Renal cortical epithelial cell (primary cell): ENCODE measurements at places on chromosomes 7 and 10. TPM values are rescaled to one million over a fixed set of nuclear protein-coding genes. Genes with fewer than 3 reads are reported as not detected.

- DNase-seq: no peak
Measured at GRCh38 chr10:30134171-30134945, 75.0 kb upstream of the JCAD start.

DNA sequence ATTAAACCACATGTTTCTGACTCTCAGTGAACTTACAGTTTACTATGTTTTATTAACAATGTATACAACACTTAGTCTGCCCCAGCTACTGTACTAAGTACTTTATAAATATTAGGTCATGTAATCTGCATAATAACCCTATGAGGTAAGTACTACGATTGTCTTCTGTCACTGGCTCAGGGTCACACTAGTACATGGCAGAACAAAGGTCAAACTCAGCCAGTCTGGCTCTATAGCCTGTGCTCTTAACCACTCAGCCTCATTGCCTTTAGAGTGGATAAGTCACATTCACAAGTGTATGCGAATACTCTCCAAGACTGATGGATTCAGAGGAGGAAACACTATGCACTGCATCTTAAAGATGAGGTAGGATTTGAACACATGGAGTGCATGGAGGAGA is 252.3 kb downstream of the KCNMA1 start:
- DNase-seq: no peak

- DNase-seq: no peak
Measured at GRCh38 chr7:42790196-42790595, 121.7 kb downstream of the C7orf25 start.

DNA sequence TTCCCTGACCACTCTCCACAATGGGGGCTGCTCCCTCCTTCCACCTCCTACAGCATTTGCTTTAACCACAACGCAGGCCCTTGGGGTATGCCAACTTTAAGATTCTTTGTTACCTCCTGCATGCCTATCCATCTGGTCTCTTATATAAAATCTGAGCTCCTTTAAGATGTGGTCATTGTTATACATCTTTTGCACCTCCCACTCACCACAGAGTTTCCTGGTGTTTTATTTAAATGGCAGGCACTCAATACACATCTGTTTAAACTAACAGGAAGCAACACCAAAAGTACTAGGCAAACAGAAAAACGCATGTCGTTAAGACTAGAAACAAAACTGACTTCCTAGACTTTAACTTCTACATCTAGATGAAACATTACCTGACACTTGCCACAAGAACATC is 36.3 kb downstream of the SLC25A13 start:
- no peak for DNase-seq

- DNase-seq: no peak
Measured at GRCh38 chr7:28069807-28070206, 110.8 kb downstream of the JAZF1 start.

DNA sequence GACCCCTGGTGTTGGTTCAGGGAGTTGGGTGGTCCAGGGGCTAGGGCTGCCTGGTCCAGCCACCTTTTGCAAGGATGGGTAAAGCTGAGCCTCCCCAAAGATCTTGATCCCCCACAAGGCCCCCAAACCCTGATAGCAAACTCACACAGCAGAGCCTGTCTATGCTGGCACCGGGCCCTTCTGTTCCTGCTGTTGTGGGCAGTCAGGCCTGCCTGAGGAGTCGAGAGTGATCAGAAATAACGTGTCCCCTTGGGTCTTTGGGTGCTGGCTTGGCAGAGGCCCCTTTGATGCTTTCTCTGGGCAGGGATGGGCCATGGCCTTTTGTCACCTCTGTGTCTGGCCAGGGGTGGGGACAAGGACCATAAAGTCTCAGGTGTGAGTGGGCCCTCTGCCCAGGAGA is 715 bp upstream of the MUC12 start:
- DNase-seq: no peak

GRCh38 chr10:101575091-101575490 is 13.0 kb downstream of the POLL start:
- no peak for DNase-seq

Gene PVRIG
- total RNA-seq: not detected in 2 replicates

Gene RBM20
- 0.10 TPM in 1 of 2 replicates, not detected in the other for total RNA-seq

DNA sequence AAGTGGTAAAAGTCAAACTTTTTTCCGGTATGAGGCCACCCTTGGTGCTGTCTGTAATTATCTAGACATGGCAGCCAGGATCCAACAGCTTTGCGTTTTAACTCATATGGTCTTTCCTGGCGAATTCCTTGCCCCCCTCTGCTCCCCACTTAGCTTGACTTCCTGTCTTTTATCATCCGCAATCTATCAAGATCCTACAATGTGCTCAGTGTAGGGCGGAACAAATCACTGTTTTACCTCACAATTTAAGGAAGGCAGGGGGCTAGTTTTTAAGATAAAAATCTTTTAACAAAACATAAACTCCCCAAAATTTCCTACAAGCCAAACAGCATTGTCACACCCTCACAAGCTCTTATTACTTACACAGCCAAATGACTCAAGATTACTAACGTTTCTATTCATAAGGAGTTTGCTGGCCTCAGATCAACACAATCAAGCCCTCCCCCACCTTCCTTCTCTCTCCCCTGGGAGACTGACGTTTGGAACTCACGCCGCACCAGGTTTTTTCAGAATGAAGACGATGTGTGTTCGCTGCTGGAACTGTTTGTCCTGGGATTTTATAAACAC is 1.3 kb upstream of the CDK14 start:
- DNase-seq: peak; percentile 85

DNA sequence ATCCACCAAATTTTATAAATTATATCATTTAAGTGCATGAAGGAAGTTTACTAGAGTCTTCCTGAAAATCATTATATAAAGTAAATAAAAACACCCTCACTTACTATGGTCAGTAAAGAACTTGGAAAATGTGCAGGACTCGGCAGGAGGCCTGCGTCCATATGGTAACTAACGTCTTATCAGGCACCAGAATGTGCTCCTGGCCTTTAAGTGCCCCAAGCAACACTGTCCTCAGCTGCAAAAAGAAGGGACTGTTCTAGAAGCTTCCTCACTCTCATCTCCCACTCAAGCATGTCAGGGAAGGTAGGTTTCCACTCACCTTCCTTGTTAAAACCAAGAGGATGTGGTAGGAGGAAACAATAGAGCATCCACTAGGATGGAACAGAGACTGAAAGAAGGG is 11.3 kb downstream of the SFMBT2 start:
- no peak for DNase-seq

GRCh38 chr7:84462259-84462658 is 267.7 kb upstream of the SEMA3A start:
- no peak for DNase-seq

DNA sequence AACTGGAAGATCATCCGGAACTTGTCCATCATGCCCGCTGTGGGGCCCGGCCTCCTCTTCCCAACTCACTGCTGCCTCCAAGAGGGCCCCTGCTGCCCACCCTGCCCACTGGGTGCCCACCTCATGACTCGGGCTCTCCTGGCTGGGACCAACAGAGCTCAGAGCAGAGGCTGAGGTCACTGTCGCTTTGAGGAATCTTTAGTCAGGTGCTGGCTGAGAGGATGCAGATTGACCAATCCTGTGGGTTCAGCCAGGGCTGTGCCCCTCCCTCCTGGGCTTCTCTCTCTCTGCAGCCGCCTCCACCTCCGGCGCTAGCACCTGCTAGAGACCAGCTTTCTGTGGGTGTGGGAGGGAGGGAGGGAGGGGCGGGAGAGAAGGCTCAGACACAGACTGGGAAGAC is at the start of gene CALHM1:
TSS of gene CALHM1 (minus strand) at position 181 of the 400 bp plus-strand sequence. CDS start at position 32, 149 bp downstream.
- no peak for DNase-seq

Gene HABP2
- total RNA-seq: 0.17 and 28.8 TPM in 2 replicates

DNA sequence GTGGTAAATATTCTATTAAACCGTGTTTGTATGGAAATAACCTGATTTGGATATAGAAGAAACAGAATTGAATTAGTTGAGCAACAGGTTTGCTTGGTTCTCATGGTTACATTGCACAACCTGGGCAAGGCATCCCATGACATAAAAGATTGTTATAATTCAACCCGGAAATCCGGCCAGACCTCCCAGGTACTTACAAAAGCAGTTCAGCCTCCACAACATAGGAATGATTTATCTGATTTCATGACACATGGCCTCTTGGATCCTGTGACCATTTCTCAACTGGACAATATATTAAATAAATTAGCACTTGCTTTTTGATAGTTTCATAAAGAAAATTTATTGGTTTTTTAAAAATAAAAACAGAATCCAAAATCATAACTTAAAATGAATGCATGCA is 55.1 kb upstream of the PTPN12 start:
- DNase-seq: peak; percentile 97

DNA sequence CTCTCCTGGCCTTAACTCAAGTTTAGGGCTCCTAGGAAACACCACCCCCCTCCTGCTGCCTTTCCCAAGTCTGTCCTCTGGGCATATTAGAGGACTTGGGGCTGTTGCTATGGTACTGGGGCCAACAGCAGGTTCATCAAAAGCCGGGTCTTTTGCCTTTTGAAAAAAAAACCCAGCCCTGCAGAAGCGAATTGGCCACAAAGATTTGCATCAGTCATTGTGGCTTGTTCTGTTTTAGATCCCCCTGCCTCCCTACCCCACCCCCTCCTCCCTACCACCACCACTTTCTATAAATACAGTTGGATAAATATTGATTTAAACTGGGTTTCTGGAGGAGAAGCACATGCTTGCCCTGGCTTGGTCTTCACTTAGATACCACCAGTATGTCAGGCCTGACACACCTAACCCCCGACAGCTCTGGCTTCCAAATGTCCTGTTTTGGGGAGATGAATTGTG is 7.0 kb downstream of the MXI1 start:
- DNase-seq: no peak

Gene COL28A1
- total RNA-seq: 0.87 and 7.5 TPM in 2 replicates

Gene CALHM3
- total RNA-seq: 0.05 TPM in 1 of 2 replicates, not detected in the other

Gene RAMP3
- 0.40 TPM in 1 of 2 replicates, not detected in the other for total RNA-seq

Gene ITPRID1
- not detected in 2 replicates for total RNA-seq

DNA sequence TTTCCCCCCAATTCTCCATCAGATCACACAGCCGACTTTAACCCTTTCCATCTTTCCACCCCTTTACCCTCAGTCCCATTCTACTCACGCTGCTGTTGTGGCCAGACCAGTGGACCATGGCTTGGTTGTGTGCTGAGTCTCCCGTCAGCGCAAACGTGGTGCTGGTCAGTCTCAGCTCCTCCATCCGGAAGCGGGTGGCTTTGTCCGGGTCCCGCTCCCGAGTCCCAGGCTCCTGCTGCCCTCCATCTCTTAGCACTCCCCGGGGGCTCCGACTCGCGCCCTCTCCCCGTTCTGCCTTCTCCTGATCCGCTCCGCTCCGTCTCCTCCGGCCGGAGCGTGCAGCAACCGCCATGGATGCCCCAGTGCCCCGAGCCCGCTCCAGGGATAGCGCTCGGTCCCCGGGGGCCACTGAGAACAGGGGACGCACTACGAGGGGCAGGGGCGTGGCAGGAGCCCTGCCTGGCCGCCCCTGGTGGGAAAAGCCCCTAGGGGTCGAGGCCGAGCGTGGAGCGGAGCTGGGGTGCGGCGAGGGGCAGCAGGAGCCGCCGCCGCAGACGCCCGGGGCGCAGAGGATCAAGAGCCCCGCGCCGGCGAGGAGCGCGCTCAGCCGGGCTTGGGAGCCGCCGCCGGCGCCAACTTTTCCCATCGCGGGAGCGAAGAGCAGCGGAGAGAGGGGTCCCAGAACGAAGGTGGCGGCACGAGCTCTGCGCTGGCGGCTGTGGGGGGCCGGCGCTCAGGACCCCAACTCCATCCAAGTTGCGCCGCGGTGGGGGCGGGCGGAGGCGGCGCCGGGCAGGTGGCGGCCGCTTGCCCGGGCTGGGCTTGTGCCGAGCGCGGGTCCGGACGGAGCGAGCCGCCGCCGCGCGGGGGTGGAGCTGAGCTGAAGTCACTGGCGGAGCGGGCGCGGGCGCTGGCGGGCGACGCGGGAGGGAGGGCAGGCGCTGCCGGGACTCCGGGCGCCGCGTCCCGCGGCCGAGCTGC is at the start of gene SORCS1:
TSS of gene SORCS1 (minus strand) at position 826 of the 981 bp plus-strand sequence.
- DNase-seq: no peak
